Smooth muscle cell of the umbilical artery (primary cell): ENCODE measurements at places on chromosomes 2 and 18. TPM values are rescaled to one million over a fixed set of nuclear protein-coding genes. Genes with fewer than 3 reads are reported as not detected.

POTEJ gene
- not detected in 2 replicates for total RNA-seq

TEX44 gene
- total RNA-seq = not detected in 2 replicates

METTL5 gene
- 33.6 and 37.5 TPM in 2 replicates for total RNA-seq

SFXN5 gene
- total RNA-seq = 14.8 and 21.3 TPM in 2 replicates

ADRA2B gene
- not detected in 2 replicates for total RNA-seq

ADD2 gene
- 0.28 TPM in 1 of 2 replicates, not detected in the other for total RNA-seq

DYNAP gene
- not detected in 2 replicates for total RNA-seq

ITGB6 gene
- 0.30 and 0.60 TPM in 2 replicates for total RNA-seq

CCDC138 gene
- total RNA-seq = 3.6 and 4.8 TPM in 2 replicates

ATP8B1 gene
- 9.5 and 74.6 TPM in 2 replicates for total RNA-seq

CDH2 gene
- 523 and 677 TPM in 2 replicates for total RNA-seq

FBXO41 gene
- 1.8 and 2.4 TPM in 2 replicates for total RNA-seq

USP40 gene
- total RNA-seq = 44.2 and 54.6 TPM in 2 replicates

KLHL30 gene
- total RNA-seq = under 0.01 and 0.14 TPM in 2 replicates

VIT gene
- 0.30 TPM in 1 of 2 replicates, not detected in the other for total RNA-seq

ASAP2 gene
- total RNA-seq = 30.6 and 79.5 TPM in 2 replicates

C1GALT1C1L gene
- 0.74 and 1.2 TPM in 2 replicates for total RNA-seq

ATP6V1B1 gene
- total RNA-seq = 0.89 and 1.8 TPM in 2 replicates

HOXD9 gene
- total RNA-seq = 2.7 and 3.6 TPM in 2 replicates

KYNU gene
- 0.18 and 1.8 TPM in 2 replicates for total RNA-seq

HYCC2 gene
- total RNA-seq = 11.6 and 14.7 TPM in 2 replicates

RIOK3 gene
- 77.2 and 83.1 TPM in 2 replicates for total RNA-seq

PRKAG3 gene
- not detected in 2 replicates for total RNA-seq

ALPG gene
- not detected in 2 replicates for total RNA-seq

TOGARAM2 gene
- total RNA-seq = 0.09 TPM in 1 of 2 replicates, not detected in the other

FBLN7 gene
- 0.18 and 0.30 TPM in 2 replicates for total RNA-seq

TGFA gene
- total RNA-seq = under 0.01 and 0.28 TPM in 2 replicates

PTPRM gene
- total RNA-seq = 46.0 and 50.6 TPM in 2 replicates

C2orf80 gene
- total RNA-seq = not detected in 2 replicates

GALNT5 gene
- total RNA-seq = 52.8 and 71.3 TPM in 2 replicates

ARHGEF33 gene
- total RNA-seq = 0.14 and 1.2 TPM in 2 replicates

SCG2 gene
- total RNA-seq = 1.2 and 12.5 TPM in 2 replicates

SERPINB10 gene
- total RNA-seq = not detected in 2 replicates

TUBA4B gene
- total RNA-seq = not detected in 2 replicates

SRD5A2 gene
- not detected in 2 replicates for total RNA-seq

TNP1 gene
- not detected in 2 replicates for total RNA-seq

CRYBA2 gene
- total RNA-seq = not detected in 2 replicates

ACMSD gene
- not detected in 2 replicates for total RNA-seq

OSBPL1A gene
- total RNA-seq = 19.3 and 40.1 TPM in 2 replicates

TLX2 gene
- not detected in 2 replicates for total RNA-seq

GLI2 gene
- 14.9 and 19.0 TPM in 2 replicates for total RNA-seq

B4GALT6 gene
- total RNA-seq = 10.7 and 19.3 TPM in 2 replicates

SH3BP4 gene
- 15.4 and 41.1 TPM in 2 replicates for total RNA-seq

INPP5D gene
- total RNA-seq = 0.59 and 2.4 TPM in 2 replicates
